Breast epithelium (tissue), 4 donors: ENCODE measurements at places on chromosomes 5 and 9. TPM values are rescaled to one million over a fixed set of nuclear protein-coding genes. Genes with fewer than 3 reads are reported as not detected.

GRCh38 chr5:81638471-81638870 lies 112.4 kb downstream of the SSBP2 start:
- H3K4me3 ChIP-seq = no peak overlapping the region
- H3K27me3 ChIP-seq = no peaks in the 10 kb centered on the region
- no peaks in the 10 kb centered on the region for H3K4me1 ChIP-seq
- H3K36me3 ChIP-seq = no peaks in the 10 kb centered on the region
- H3K27ac ChIP-seq = no peak overlapping the region

GRCh38 chr5:31678180-31678579 lies 39.2 kb downstream of the PDZD2 start:
- no peak overlapping the region for H3K27ac ChIP-seq
- H3K27me3 ChIP-seq = no peaks in the 10 kb centered on the region
- no peaks in the 10 kb centered on the region for H3K4me1 ChIP-seq
- H3K36me3 ChIP-seq = no peaks in the 10 kb centered on the region

DNA sequence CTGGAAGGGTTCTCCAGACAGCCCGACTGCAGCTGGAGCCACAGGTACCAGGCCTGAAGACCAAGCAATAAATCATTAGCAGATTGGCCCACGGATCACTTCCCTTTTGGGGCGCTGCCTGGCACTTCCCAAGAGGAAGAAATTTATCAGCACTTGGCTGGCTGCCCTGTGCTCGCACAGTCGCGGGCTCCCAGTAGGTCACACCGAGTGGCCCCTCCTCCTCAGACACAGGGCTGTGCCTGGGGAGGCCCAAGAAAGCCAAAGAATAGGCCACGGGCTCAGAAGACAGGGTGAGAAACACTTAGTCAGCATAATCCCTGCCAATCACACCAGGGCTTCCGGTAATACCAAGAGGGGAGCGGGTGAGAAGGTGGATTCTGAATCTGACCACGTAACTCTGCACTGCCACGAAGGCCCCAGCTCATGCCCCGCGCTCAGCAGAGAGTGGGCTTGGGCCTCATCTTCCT lies 115.7 kb upstream of the MSX2 start:
- H3K27me3 ChIP-seq = no peaks in the 10 kb centered on the region
- no peaks in the 10 kb centered on the region for H3K4me1 ChIP-seq
- H3K4me3 ChIP-seq = no peak overlapping the region

DNA sequence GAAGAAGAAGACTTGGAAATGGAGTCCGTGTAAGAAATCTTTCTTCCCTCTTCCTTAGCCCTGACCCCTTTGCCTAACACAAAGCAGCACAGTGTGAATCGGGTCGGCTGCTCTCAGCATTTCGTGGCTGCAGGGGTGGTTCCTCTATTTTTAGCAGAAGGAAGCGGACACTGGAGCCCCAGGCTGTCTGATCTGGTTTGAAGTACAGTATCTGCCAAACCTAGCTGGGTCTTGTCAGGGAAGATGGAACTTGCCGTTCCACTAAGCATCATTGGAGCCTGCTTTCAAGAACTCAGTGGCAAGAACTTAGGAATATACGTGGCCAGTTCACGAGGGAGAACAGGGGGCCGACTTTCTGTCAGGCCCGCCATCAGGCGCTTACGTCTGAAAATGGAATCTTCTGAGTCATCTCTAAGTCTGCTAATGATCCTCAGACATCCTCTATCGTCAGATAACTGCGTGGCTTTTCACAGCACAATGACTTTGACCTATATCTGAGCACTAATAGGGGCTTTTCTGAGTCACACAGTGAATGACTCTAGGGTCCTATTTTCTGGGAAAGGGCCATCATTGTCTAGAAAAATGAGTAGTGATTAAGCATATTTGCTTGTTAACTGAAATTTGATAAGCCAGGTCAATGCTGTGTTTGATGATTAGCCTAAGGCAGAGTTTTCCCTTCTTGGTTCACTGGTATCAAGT lies 43.3 kb upstream of the NCS1 start:
- H3K36me3 ChIP-seq = no peaks in the 10 kb centered on the region
- H3K4me3 ChIP-seq = no peak overlapping the region
- DNase-seq = no peak
- H3K27me3 ChIP-seq = no peaks in the 10 kb centered on the region

GRCh38 chr5:96280946-96281393 lies 152.1 kb downstream of the PCSK1 start:
- H3K27me3 ChIP-seq = no peaks in the 10 kb centered on the region
- no peaks in the 10 kb centered on the region for H3K36me3 ChIP-seq
- no peak overlapping the region for H3K27ac ChIP-seq
- no peak overlapping the region for H3K4me3 ChIP-seq
- no peak for DNase-seq

DNA sequence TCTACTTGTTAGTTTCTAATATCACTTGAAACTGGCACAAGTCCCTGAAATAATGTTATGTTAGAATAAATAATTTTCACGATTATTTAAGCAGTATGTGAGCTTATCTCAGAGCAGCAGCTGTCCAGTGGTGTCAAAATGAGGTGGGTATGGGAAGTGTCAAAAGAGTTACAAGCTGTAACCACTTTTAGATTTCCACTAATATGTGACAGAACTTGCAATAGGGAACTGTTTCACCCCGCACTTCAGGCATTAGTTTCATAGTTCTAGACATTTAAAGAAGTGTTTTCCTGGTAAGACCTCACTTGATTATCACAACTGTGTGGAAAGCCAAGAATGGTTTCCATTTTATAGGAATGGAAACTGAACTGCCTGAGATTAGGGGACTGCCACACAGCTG lies 2.9 kb upstream of the ISCA1 start:
- no peak overlapping the region for H3K27ac ChIP-seq
- no peaks in the 10 kb centered on the region for H3K36me3 ChIP-seq
- no peak for DNase-seq
- no peaks in the 10 kb centered on the region for H3K4me1 ChIP-seq

DNA sequence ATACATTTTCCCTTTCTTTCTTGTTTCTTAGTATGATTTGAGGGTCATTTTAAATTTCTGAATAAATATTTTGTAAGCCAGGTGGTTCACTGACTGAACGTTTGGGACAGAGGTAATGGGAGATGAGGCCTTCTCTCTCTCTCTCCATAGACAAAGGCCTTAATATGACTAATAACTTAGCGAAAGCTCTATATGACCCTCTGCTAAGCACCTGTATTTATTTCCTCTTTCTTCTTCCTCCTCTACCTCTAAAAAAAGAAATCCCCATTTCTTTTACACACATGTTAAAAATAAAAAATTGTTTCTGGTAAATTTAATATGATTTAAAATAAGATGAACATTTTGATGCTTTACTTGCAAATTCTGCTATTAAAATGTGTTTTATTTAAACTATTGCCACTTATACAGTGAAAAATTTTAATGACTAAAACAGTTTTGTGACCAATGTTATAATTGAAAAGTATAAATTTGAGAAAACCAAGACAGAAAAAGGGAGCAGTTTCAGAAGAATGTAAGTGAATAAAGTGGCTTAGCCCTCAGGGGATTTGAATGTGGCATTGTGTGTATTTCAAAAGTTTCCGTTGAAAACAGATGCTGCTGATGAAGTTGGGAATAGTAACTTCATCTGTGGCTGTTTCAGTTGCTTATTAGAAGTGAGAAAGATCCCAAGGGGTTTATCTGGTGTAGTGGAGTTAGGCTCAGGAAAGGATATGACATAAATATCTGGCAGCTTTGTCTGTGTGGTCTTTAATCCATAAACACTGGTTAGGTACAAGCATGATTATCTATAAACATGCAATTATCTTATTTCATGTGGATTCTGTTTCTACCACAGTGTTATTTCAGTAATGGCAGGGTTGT lies 128.6 kb upstream of the GRHPR start:
- no peak overlapping the region for H3K4me3 ChIP-seq
- no peak overlapping the region for H3K27ac ChIP-seq

The IL13 gene
- not detected for total RNA-seq
